ENCODE measurements at places on chromosomes 12 and 14.

DNA sequence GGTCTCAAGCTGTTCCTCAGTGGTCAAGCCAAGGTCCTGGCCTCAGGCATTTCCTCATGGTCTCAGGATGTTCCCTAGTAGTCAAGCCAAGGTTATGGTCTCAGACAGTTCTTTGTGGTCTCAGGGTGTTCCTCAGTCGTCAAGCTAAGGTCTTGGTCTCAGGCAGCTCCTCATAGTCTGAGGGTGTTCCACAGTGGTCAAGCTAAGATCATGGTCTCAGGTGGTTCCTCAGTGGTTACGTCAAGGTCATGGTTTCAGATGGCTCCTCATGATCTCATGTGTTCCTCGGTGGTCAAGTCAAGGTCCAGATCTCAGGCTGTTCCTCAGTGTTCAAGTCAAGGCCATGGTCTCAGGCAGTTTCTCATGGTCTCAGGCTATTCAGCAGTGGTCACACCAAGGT is 540.1 kb downstream of the VRK1 start:
- DNase-seq, result no peak

GRCh38 chr14:33019346-33019745 is 80.7 kb downstream of the NPAS3 start:
- DNase-seq, result peak; percentile 10

- peak; percentile 20 for DNase-seq
These were observed 64.2 kb downstream of the SPRING1 start for GRCh38 chr12:116673681-116674111.

GRCh38 chr12:101792046-101792931 is 38.5 kb downstream of the GNPTAB start:
- no peak for DNase-seq

- no peak for DNase-seq
These were observed 80.9 kb upstream of the FUT8 start for GRCh38 chr14:65331652-65332051.

DNA sequence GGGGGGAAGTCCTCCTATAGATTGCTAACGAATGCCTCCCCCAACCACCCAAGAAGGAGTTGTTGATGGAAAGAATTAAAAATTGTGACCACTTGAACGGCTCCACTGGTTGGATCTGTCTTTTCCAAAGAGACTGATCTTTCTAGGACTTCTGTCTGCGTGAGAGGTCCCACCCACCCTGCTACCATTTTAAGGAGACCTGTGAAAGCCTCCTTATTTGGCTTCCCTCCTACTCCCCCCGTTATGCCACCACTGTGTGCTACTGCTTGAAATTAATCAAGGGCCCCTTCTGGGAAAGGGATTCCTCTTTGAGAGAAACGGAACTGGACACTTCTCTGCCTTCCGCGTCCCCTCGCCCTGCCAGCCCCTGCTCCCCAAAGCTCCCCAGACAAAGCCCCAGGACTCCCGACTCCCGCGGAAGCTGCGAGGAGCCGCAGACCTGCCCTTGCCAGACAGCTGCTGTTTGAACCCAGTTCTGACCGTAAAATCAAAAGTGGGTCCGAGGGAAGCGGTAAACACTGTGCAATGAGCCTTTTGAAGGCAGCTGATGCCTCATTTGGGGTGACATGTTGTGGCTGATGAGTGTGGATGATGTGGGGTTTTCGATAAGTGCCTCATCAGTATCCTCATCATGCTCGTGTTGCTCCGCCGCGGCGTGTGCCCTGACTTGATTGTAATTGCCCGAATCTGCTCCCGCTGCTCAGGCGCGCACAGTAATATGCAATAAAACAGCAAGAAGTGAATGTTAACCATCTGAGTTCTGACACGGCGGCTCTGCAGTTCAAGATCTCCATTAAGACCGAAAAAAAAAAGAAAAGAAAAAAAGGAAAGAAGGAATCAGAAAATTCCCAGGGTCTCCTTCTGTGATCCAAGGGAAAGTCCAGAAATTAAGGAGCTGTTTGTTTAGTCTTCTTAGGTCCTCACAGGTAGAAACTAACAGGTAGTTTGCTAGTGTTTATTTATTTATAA is 48.2 kb downstream of the MBIP start:
- DNase-seq, result no peak

DNA sequence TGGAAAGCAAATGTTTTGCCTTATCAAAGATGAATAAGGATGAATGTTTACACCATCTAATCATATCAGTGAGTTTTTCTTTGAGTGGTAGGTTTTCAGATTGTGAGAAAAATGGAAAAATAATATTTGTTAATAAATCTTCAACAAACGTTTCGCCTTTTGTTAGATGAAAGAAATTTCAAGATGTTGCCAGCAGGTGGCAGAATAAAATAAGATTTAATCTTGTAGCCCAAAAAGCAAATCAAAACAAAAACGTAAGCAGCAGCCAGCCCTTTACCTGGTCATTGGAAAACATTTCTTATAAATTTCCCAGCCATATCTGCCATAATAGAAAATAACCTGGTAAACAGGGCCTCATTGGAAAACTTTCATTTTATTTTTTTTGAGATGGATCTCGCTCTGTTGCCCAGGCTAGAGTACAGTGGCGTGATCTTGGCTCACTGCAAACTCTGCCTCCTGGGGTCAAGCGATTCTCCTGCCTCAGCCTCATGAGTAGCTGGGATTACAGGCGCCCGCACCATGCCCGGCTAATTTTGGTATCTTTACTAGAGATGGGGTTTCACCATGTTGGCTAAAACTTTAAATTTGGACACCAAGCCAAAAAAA is 15.4 kb upstream of the TMEM120B start:
- peak; percentile 53 for DNase-seq

GRCh38 chr12:52790427-52791270 is 5.3 kb downstream of the KRT3 start:
- DNase-seq, result no peak

DNA sequence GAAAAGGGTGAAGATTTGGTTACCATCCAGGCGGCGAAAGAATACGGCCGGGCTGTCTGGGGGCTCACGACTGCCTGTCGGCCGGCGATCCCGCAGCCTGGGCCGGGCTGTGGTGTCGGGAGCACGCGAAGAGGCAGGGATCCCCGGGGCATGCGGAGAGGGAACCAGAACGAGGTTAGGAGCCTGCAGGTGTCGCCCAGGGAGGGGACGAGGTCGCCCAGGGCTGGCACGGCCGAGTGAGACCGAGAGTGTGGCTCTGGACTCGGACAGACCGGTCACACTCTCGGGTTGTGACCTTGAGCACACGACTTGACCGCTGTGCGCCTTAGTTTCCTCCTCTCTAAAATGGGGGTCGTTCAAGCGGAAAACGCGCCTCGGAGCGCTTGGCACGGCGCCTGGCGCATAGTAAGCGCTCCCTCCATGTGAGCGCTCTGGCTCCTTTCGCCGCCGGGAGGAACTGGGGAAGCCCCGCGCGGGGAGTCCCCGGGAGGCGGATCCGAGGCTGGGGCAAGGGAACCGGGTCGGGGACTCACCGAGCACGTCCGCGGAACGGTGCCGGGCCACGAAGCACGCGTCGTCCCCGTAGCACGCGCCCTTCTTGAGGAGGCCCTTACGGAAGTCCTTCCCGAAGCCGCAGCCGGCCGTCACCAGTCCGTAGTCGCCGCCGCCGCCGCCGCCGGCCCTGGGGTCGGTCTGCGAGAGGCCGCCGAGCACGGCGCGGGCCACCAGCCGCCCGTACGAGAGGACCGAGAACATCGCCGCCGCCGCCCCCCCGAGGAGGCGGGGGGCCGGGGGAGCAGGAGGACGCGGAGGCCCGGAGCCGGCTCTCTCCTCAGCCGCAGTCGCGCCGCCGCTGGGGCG is 612 bp downstream of the PPTC7 start:
- peak; percentile 25 for DNase-seq

DNA sequence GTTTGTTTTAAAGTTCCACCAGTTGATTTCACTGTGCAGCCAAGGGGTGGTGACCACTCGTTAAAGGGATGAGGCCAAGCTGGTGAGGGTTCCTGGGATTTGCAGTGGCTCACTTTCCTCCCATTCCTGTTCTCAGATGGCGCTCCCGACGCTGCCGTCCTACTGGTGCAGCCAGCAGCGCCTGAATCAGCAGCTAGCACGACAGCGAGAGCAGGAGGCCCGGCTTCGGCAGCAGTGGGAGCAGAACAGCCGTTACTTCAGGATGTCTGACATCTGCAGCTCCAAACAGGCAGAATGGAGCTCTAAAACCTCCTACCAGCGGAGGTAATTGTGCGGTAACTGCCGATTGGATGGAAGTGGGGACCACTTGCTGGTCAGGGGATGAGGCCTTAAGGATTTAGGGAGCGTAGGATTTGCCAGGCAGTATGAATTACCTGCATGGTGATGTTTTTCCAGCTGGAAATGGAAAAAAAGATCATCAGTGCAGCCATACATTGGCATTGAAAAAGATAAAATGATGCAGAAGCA is 2.9 kb downstream of the TCHP start:
- no peak for DNase-seq

DNA sequence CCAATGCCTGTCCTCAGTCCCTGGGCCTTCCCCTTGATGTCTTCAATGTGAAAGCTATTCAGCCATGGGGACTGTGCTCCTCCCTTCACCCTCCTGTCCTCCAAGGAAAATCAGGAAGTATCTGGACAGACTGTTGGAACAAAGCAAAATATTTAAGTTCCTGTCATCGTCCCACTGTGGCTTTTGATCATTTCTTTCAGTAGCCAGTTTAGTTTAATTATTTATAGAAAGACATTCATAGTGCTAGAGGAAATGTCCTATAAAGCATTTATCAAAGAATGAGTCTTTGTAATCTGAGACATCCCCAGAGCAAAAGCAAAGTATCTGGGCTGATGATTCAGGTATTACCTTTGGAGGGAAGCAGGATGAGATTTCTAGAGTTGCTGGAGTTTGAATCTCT is 254.1 kb downstream of the NRXN3 start:
- DNase-seq, result no peak

GRCh38 chr12:49189731-49190716 is 1.1 kb upstream of the TUBA1A start:
- DNase-seq, result no peak

DNA sequence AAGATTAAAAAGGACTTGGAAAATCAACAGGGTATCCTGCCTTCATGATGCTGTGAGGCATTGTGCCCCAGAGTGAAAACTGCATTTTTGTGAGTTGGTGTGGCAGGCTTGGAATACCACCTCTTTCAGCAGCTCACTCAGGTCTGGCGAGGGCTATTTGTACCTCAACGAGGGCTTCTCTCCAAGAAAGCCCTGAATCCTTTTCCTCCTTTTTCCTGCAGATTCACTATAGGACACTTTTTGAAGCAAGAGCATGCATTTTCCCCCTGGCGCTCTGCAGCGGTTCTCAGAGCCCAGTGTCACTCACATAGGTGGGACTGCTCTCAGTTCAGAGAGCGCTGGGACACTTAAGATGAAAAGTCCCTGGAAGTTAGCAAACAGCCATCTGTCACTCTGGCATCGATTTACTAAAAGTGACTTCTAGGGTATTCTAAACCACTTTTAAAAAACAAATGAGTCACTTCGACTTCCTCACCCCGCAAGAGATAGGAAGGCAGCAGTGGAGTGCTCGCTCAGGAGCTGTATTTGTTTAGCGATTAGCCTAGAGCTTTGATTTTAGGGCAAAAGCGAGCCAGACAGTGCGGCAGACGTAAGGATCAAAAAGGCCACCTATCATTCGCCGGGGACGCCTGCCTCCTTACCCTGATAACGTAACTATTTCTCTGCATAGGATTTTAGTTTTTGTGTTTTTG is 782 bp upstream of the LGR5 start:
- peak; percentile 42 for DNase-seq

All from NCI-H774 (cell line).